ENCODE measurements at places on chromosomes 1 and 21. TPM values are rescaled to one million over a fixed set of nuclear protein-coding genes. Genes with fewer than 3 reads are reported as not detected.

The ELF3 gene
- 200 TPM for total RNA-seq

- H3K27me3 ChIP-seq, result no peaks in the 10 kb centered on the region
- H3K4me1 ChIP-seq, result peaks cover 72% of the 10 kb centered on the region
- no peak overlapping the region for H3K27ac ChIP-seq
- H3K4me3 ChIP-seq, result no peak overlapping the region
- no peaks in the 10 kb centered on the region for H3K36me3 ChIP-seq
Observed at GRCh38 chr1:234601301-234602017, 8.5 kb downstream of the IRF2BP2 start.

The GBP6 gene
- total RNA-seq, result not detected

The MCOLN3 gene
- total RNA-seq, result 10.7 TPM

GRCh38 chr1:207203541-207203940 lies 99.5 kb downstream of the C4BPA start:
- DNase-seq, result no peak
- H3K27ac ChIP-seq, result no peak overlapping the region
- H3K36me3 ChIP-seq, result no peaks in the 10 kb centered on the region
- peaks cover 10% of the 10 kb centered on the region for H3K4me1 ChIP-seq

DNA sequence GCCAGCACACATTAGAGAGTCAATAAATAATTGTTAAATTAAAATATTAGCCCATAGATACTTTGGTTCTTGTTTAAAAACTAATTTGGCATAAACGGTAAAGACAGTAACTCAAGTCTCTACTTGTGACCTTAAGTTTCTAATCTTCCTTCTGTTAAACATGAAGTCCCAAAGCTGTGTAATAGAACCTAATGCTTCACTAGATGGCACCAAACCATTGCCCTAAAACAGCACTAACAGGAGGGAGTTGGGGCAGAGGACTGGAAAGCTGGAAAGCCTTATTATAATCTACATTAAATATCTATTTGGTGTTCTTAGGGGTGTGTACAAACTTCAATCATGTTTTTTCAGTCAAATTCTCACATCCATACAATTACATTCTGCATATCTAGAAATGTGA lies 176.7 kb downstream of the OLFM3 start:
- no peaks in the 10 kb centered on the region for H3K27me3 ChIP-seq
- H3K4me3 ChIP-seq, result no peak overlapping the region
- no peaks in the 10 kb centered on the region for H3K36me3 ChIP-seq
- DNase-seq, result peak; percentile 16
- H3K27ac ChIP-seq, result no peak overlapping the region

DNA sequence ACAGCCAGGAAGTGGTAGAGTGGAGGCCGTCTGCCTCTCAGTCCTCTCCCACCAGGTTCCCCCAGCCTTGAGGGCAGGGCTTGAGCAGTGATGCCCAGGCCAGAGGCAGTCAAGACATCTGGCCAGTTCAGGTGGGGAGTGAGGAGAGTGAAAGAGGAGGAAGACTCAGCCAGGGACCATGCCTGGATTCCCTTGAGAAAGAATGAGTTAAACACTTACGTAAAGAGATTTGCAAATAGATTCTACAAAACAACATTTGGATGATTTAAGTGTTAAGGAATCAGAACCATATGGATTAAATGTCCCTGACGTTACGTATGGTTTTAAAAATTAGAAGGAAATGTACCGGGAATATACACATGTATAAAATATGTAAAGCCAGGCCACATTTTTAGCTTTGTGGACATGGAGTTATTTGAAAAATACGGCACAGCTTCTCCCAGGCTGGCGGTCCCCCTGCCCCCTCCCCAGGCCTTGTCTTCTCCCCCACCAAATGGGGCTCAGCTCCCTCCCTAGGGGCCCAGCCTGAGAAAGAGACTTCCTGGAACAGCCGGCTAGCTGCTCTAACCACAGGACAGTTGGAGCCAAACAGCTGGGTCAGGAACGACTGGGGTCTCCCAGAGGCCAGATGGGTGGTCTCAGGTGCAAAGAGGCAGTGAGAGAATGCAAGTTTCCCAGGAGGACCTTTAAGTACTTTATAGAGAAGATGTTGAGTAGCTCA lies 188.3 kb upstream of the EDN2 start:
- no peak overlapping the region for H3K4me3 ChIP-seq
- no peak for DNase-seq
- H3K27ac ChIP-seq, result peak overlapping the region; percentile 20

GRCh38 chr1:158102881-158103674 lies 77.6 kb upstream of the CD1D start:
- H3K27ac ChIP-seq, result no peak overlapping the region
- no peak for DNase-seq
- peaks cover 31% of the 10 kb centered on the region for H3K4me1 ChIP-seq
- no peaks in the 10 kb centered on the region for H3K27me3 ChIP-seq
- no peak overlapping the region for H3K4me3 ChIP-seq
- H3K36me3 ChIP-seq, result no peaks in the 10 kb centered on the region

The ALPL gene
- total RNA-seq, result 0.61 TPM

The RNF186 gene
- total RNA-seq, result not detected

The OR6K3 gene
- total RNA-seq, result not detected

DNA sequence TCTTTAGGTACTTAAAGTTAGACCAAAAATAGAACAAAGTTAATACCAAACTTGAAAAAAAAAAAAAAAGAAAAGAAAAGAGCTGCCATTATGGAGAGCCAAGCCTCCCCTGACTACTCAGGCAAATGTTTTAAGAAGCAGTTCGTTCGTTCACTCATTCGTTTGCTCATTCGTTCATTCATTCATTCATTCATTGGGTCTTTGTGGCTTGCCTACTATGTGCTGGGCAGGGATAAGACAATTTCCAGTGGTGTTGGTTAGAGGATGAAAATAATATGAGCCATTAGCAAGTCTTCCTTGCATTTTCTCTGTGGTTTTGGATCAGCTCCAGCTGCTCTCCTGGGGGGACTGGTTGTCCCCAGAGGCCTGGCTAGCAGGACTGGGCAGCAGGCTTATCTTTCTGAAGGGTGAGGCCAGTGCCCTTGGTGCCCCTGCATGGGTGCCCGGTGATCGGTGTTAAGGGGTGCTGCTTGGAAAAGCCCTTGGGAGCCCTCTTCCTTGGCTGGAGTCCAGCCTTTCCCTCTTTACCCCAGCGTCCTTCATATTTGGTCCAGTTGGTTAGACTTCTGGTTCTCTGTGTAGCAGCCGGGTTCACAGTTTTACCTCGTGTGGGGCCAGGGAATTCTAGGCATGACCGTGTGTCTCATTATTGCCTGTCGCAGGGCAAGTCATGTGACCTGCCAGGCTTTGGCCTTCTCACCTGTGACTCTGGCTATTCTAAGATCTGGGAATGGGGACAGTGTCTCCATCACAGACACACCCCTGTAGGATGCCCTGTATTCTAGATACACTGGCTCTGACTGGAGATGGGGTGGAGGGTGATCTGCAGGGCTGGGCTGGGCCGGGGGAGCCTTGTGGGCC lies 32.8 kb downstream of the LHX4 start:
- H3K4me1 ChIP-seq, result peaks cover 3% of the 10 kb centered on the region
- DNase-seq, result no peak
- H3K27ac ChIP-seq, result no peak overlapping the region

The ATP1A4 gene
- not detected for total RNA-seq

GRCh38 chr1:179588425-179589024 lies 3.1 kb upstream of the TDRD5 start:
- no peaks in the 10 kb centered on the region for H3K4me1 ChIP-seq
- H3K27me3 ChIP-seq, result no peaks in the 10 kb centered on the region
- no peak for DNase-seq
- H3K4me3 ChIP-seq, result no peak overlapping the region
- no peak overlapping the region for H3K27ac ChIP-seq

DNA sequence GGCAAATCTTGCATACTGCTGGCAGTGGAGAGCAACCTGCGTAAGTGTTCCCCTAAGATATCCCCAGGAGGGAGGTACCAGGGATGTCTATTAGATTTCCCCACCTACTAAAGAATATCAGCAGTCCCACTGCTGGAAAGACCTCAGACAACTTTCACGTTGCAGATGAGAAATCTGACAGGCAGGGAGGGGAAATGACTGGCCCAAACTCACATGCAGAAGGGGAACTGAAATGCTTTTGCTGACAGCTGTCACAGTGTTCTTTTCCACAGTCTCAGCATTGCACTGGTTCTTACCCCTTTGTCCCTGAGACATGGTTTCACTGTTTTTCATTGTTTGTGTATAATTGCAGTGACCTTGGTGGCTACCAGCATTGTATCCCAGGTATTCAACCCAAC lies 84.8 kb upstream of the ATP1A1 start:
- no peaks in the 10 kb centered on the region for H3K27me3 ChIP-seq
- no peaks in the 10 kb centered on the region for H3K4me1 ChIP-seq
- H3K4me3 ChIP-seq, result no peak overlapping the region
- no peak for DNase-seq

DNA sequence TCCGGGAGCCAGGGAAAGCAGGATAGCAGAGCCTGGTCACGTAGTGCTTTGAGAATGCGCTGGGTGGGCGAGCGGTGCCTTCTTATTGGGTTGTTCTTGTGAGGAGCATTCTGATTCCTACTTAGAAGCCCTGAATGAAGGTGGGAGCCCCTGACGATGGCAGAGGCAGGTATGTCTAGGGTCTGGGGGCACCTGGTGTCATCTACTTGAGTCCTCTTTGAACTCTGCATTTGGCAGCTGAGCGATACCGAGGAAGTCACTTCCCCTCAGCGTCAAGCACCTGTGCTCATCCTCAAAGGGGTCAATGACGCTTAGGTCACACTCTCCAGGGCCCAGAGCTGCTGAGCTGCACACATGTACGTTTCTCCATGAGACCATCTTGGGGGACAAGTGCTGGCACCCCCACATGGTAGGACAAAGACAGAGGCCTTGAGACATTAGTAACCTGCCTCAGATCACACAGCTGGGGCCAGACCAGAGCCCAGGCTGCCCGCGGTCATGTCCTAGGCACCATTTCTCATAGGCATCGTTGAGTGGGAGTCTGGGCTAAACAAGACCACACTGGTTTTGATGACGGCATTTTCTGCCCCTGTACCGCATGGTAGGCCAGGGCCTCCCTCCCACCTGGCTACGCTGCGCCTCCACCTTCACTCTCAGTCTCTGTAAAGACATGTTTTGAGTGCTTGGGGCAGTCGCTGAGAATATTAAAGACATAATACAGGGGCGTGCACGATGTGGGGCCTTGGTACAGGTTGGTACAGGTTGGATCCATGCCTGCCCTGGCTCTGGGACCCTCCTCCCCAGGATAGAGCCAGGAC lies 69.1 kb upstream of the ABCG1 start:
- no peaks in the 10 kb centered on the region for H3K36me3 ChIP-seq
- H3K27ac ChIP-seq, result no peak overlapping the region
- DNase-seq, result no peak
- H3K4me1 ChIP-seq, result 0 out of 2 replicates have a peak, but pooled peaks cover 3% of the 10 kb centered on the region
- H3K4me3 ChIP-seq, result no peak overlapping the region

The FCMR gene
- total RNA-seq, result 0.61 TPM

GRCh38 chr1:68327414-68327813 lies 95.1 kb upstream of the WLS start:
- H3K4me1 ChIP-seq, result peaks cover 32% of the 10 kb centered on the region
- H3K27me3 ChIP-seq, result no peaks in the 10 kb centered on the region
- H3K27ac ChIP-seq, result no peak overlapping the region
- H3K4me3 ChIP-seq, result no peak overlapping the region

The DMBX1 gene
- total RNA-seq, result 4.3 TPM

- no peak overlapping the region for H3K27ac ChIP-seq
- H3K4me3 ChIP-seq, result no peak overlapping the region
- DNase-seq, result no peak
- no peaks in the 10 kb centered on the region for H3K27me3 ChIP-seq
- H3K4me1 ChIP-seq, result peaks cover 13% of the 10 kb centered on the region
Observed at GRCh38 chr1:36142121-36142520, 7.2 kb downstream of the TRAPPC3 start.

GRCh38 chr1:78383923-78384322 lies 106.9 kb upstream of the PTGFR start:
- no peaks in the 10 kb centered on the region for H3K36me3 ChIP-seq
- DNase-seq, result no peak
- H3K4me3 ChIP-seq, result no peak overlapping the region
- H3K27ac ChIP-seq, result no peak overlapping the region

The TAF5L gene
- 22.4 TPM for total RNA-seq

DNA sequence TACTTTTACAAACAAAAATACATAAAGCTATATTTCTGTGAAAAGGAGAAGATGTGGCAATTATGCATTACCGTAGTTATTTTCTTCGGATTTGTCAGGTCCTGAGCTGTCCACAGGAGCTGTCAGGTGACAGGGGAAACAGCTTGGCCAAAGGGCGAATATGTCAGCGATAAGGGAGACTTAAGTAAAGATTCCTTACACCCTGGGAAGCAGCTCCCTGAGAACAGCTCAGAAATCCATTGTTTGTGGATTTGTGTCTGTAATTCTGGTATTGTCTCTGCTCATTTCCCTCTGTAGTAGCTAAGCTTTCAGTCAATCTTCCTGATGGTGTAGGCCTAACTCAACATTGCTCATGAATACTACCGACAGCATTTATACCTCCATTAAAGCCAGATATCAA lies 7.1 kb upstream of the CD34 start:
- H3K27me3 ChIP-seq, result 0 out of 2 replicates have a peak, but pooled peaks cover 6% of the 10 kb centered on the region
- H3K27ac ChIP-seq, result no peak overlapping the region
- no peaks in the 10 kb centered on the region for H3K4me1 ChIP-seq
- H3K4me3 ChIP-seq, result no peak overlapping the region
- no peak for DNase-seq

DNA sequence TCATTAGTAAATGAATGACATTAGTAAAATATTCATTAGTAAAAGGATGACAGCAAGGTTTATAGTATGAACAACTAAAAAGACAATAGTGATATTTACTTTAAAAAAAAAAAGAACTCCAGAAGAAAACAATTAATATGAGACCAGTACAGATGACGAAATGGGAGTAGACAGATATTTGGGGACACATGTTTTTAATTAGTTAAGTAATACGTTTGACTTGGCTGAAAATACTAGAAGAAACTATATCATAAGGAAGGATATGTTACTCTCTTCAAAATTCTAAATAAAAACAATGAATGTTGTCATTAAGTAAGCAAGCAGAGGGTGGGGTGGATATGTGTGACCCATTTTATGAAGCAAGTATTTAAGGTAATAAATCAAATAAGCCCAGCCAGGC lies 61.9 kb downstream of the GPATCH2 start:
- no peak overlapping the region for H3K4me3 ChIP-seq
- DNase-seq, result no peak
- no peaks in the 10 kb centered on the region for H3K4me1 ChIP-seq
- no peak overlapping the region for H3K27ac ChIP-seq
- no peaks in the 10 kb centered on the region for H3K27me3 ChIP-seq
- no peaks in the 10 kb centered on the region for H3K36me3 ChIP-seq

- DNase-seq, result no peak
- peaks cover 2% of the 10 kb centered on the region for H3K36me3 ChIP-seq
- H3K27ac ChIP-seq, result no peak overlapping the region
- H3K4me3 ChIP-seq, result no peak overlapping the region
- H3K27me3 ChIP-seq, result no peaks in the 10 kb centered on the region
Observed at GRCh38 chr1:156244712-156245111, 2.7 kb downstream of the BGLAP start.

- H3K27me3 ChIP-seq, result peaks cover 22% of the 10 kb centered on the region
- H3K4me1 ChIP-seq, result no peaks in the 10 kb centered on the region
- no peak for DNase-seq
- no peak overlapping the region for H3K27ac ChIP-seq
- no peaks in the 10 kb centered on the region for H3K36me3 ChIP-seq
Observed at GRCh38 chr1:201606096-201606495, 67.2 kb downstream of the NAV1 start.

GRCh38 chr1:8455700-8456307 lies 137.9 kb downstream of the SLC45A1 start:
- no peak for DNase-seq
- no peak overlapping the region for H3K4me3 ChIP-seq

- no peak overlapping the region for H3K27ac ChIP-seq
- H3K36me3 ChIP-seq, result no peaks in the 10 kb centered on the region
- no peaks in the 10 kb centered on the region for H3K27me3 ChIP-seq
- DNase-seq, result no peak
- H3K4me1 ChIP-seq, result no peaks in the 10 kb centered on the region
Observed at GRCh38 chr1:175968486-175969172, 225.2 kb upstream of the TNR start.
